ENCODE measurements at places on chromosomes 6 and 20. TPM values are rescaled to one million over a fixed set of nuclear protein-coding genes. Genes with fewer than 3 reads are reported as not detected.

DACT2 gene
- total RNA-seq = 2.3 TPM

EDN1 gene
- 5.9 TPM for total RNA-seq

CLPSL2 gene
- not detected for total RNA-seq

MRPS18B gene
- 119 TPM for total RNA-seq

NOX3 gene
- total RNA-seq = not detected

GRCh38 chr6:32484614-32484998 lies 44.9 kb downstream of the HLA-DRA start:
- H3K4me1 ChIP-seq = no peaks in the 10 kb centered on the region
- no peak overlapping the region for H3K4me3 ChIP-seq
- no peaks in the 10 kb centered on the region for H3K27me3 ChIP-seq
- H3K36me3 ChIP-seq = no peaks in the 10 kb centered on the region
- no peak for DNase-seq

DNA sequence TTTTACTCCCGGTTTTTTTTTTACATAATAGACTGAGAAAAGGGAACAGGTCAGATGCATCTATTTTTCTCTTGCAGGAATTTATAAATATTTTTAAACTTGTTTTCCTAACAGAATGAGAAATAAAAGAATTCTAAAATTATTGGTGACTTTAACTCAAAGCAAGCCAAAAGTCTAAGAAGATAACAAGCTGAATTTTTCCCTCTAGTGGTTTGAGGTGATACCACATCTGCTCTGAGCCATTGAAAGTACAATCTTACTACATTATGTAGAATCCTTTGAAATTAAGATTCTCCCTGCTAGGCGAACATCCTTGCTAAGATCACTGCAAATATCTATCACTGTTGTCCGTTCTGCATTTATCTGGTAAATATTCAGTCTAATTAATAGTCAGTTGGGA lies 10.7 kb upstream of the STMND1 start:
- no peaks in the 10 kb centered on the region for H3K4me1 ChIP-seq
- no peaks in the 10 kb centered on the region for H3K27me3 ChIP-seq
- no peaks in the 10 kb centered on the region for H3K36me3 ChIP-seq

- no peak overlapping the region for H3K4me3 ChIP-seq
- no peak for DNase-seq
- H3K27ac ChIP-seq = no peak overlapping the region
Measured at GRCh38 chr6:108955329-108955949, 107.2 kb downstream of the ARMC2 start.

GRCh38 chr20:45374966-45375365 lies 3.2 kb downstream of the TP53TG5 start:
- H3K27ac ChIP-seq = no peak overlapping the region
- no peaks in the 10 kb centered on the region for H3K36me3 ChIP-seq
- H3K4me3 ChIP-seq = no peak overlapping the region
- peaks cover 15% of the 10 kb centered on the region for H3K4me1 ChIP-seq
- H3K27me3 ChIP-seq = no peaks in the 10 kb centered on the region

- peak overlapping the region; percentile 73 for H3K27ac ChIP-seq
- H3K4me3 ChIP-seq = no peak overlapping the region
- H3K36me3 ChIP-seq = no peaks in the 10 kb centered on the region
- no peaks in the 10 kb centered on the region for H3K27me3 ChIP-seq
- no peak for DNase-seq
- H3K4me1 ChIP-seq = peaks cover 69% of the 10 kb centered on the region
Measured at GRCh38 chr6:36822506-36823269, 16.6 kb downstream of the CPNE5 start.

DNA sequence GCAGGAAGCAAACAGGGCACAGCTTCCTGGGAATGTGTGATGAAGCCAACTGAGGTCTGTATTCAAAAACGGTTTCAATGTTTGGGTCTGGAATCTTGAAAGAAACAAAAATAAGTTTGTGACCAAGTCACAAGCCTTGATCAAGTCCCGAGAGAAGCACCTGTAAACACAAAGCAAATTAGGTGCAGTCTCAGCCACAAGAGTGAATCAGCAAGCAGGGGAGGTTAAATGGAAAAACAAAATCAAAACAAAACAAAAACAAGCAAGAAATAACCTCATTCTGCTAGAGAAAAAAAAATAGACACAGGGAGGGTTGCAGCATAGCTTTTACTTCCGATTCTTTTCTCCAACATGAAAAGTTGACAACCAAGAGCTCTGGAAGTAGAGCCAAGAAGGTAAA lies 201.7 kb downstream of the CLIC5 start:
- H3K4me3 ChIP-seq = no peak overlapping the region
- no peak overlapping the region for H3K27ac ChIP-seq
- peaks cover 6% of the 10 kb centered on the region for H3K27me3 ChIP-seq
- peaks cover 10% of the 10 kb centered on the region for H3K4me1 ChIP-seq
- no peak for DNase-seq
- no peaks in the 10 kb centered on the region for H3K36me3 ChIP-seq

DNA sequence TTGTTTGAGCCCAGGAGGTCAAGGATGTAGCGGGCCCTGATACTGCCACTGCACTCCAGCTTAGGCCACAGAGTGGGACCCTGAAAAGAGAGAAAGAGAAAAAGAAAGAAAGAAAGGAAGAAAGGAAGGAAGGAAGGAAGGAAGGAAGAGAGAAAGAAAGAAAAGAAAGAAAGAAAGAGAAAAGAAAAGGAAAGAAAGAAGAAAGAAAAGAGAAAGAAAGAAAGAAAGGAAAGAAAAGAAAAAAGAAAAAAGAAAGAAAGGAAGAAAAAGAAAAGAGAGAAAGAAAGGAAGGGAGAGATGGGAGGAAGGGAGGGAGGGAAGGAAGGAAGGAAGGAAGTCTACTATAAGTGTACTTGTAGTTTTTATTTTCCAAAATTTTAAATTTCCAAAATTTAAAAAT lies 42.2 kb upstream of the AKAP12 start:
- H3K36me3 ChIP-seq = no peaks in the 10 kb centered on the region
- peaks cover 5% of the 10 kb centered on the region for H3K4me1 ChIP-seq
- H3K4me3 ChIP-seq = no peak overlapping the region
- no peak for DNase-seq
- H3K27me3 ChIP-seq = no peaks in the 10 kb centered on the region

- no peak overlapping the region for H3K4me3 ChIP-seq
- DNase-seq = no peak
- no peak overlapping the region for H3K27ac ChIP-seq
- peaks cover 75% of the 10 kb centered on the region for H3K36me3 ChIP-seq
Measured at GRCh38 chr20:33757458-33757857, 25.7 kb downstream of the ZNF341 start.

Measured in left ventricle myocardium inferior (tissue), 1 donor.